AG04450 (cell line): ENCODE measurements at places on chromosomes 12 and 14.

DNA sequence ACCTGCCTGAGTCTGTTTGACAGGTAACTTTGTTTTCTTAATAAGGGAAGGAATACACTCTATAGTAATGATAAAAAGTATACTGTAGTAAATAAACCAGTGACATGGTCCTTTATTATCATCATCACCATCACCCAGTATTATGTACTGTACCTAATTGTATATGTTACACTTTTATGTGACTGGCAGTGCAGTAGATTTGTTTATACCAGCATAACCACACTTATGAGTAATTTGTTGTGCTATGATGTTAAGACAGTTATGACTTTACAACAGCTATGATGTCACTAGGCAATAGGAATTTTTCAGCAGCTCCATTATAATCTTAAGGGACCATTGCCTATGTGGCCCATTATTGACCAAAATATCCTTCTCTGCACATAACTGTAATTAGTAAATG, 155.0 kb downstream of the NUBPL start:
- DNase-seq, result no peak

DNA sequence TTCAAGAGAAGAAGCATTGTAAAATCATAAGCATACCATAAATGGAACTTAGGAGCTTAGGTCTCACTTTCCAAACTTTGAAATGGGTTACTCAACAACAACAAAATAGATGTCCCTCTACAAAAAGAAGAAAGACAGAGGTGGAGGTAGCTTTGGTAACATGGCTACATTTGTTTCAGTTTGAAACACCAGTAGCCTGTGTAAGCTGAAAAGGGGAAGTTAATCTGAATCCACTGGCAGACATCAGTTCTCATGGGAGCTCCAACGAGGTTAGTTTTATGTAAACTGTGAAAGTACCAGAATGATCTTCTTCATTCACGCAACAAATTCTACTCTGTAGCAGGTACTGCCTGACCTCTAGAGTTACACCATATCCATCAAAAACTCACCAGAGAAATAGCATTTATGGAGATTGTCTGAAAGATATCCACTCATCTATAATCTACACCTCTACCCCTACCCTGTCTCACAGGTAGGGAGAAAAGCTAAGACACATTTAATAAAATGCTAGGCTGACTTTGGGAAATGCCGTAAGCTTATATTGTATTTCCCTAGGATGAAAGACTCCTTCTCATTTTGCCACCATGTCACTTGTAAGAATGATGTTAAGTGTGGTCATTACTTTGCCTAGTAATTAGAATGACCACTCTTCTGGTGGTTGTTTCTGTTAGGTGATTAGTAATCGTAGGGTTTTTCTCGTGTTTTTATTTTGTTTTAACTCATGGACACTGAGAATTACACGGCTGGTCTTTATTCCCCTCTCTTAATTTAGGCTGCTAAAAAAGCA, 224.1 kb downstream of the ASCL1 start:
- DNase-seq, result no peak

DNA sequence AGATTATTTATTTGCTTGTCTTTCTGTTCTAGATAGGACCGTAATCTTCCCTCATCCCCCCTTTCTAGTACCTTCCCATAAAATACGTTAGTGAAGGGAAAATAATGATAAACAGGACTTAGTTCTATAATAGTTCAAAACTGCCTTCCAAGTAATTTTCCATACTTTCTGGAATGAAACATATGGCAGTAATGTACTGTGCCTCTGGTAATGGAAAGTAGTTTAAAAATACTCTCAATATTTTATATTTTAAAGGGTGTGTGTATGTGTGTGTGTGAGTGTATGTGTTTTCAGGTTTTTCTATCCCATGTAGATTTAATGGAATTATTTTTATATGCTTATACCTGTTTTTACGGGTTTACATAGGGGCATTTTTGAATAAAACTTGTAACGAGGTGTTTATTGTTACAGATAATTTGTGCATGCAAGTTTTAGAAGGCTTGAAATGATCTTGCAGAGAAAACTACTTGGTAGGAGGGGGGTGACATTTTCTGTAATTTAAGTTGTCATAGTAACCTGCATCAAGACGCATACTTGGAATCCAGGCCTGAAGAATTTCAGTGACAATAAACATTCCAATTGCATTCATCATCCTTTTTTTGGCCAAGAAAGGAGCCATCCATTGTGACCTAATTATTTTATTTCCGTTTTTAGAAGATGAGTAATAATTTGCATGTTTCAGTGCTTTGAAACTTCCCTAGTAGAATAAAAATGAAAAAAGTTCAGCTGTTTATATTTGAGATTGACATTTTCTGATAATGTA, 38.9 kb downstream of the RASSF8 start:
- peak; percentile 53 for DNase-seq

DNA sequence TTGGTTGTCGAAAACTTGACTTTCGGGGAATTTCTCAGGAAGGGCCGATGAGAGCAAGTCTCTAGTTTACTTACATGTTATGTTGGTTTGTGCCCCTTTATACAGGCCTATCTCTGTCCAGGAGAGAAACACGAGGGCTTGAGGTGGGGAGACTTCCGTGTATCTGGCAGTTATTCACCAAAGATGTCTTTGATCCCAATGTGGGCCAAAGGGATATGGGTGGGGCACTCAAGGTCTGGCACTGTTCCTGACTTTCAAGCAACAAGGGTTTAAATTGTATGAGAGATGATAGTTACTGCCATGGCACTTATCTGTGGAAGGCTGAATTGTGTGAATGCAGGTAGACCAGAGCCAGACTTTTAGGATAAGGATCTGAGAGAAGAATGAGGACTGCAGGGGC, 137.2 kb upstream of the DHRS4 start:
- DNase-seq, result no peak

DNA sequence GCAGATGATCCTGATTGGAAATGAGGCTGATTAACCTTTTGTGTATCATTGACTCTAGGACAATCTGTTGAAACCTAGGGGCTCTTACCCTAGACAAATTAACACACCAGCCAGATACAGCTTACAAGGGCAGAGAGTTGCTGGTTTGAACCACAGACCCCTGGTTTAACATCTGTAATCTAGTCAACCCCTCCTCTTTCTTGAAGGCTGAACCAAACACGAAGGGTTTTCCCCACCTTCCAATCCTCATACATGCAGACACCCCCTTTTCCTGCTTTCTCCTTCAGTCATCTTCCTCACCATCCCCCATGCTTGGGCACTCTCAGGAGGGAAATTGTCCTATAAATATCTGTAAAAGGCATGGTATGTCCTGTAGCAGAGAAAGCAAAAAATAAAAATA, 126.0 kb upstream of the HIF1A start:
- DNase-seq, result no peak

DNA sequence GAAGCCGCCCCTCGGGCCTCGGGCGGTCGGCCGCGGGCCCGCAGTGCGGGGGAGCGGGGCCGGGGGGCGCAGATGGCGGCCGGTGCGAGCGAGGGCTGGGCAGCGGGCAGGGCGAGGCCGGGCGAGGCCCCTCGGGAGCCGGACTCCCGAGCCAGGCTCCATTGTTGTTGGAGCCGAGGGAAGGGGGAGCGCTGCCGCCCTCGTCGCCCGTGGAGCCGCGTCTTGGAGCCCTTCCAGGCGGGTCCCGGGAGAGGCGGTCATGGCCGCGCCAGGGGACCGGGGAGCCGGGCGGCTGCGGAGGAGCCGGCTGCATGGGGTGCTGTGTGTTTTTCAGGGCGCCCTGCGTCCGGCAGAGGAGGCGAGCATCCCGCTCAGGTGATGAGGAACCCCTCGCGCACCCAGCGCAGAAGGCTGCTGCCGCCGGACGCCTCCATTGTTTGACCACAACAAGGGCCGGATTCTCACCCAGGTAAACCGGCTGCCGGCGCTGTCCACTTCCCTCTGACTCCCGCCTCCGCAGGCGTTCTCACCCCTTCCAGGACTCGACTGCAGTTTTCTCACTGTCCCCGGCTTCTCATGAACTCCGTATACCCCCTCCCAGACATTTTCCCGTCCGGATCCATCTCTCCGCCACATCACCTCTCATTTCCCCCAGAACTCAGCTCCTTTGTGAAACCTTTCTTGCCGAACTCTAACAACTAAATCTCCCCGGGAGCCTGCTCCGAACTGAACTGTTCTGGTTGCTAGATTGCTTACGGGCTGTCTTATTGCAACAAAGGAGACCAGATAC, 732 bp downstream of the ZNF664 start:
- DNase-seq, result no peak

DNA sequence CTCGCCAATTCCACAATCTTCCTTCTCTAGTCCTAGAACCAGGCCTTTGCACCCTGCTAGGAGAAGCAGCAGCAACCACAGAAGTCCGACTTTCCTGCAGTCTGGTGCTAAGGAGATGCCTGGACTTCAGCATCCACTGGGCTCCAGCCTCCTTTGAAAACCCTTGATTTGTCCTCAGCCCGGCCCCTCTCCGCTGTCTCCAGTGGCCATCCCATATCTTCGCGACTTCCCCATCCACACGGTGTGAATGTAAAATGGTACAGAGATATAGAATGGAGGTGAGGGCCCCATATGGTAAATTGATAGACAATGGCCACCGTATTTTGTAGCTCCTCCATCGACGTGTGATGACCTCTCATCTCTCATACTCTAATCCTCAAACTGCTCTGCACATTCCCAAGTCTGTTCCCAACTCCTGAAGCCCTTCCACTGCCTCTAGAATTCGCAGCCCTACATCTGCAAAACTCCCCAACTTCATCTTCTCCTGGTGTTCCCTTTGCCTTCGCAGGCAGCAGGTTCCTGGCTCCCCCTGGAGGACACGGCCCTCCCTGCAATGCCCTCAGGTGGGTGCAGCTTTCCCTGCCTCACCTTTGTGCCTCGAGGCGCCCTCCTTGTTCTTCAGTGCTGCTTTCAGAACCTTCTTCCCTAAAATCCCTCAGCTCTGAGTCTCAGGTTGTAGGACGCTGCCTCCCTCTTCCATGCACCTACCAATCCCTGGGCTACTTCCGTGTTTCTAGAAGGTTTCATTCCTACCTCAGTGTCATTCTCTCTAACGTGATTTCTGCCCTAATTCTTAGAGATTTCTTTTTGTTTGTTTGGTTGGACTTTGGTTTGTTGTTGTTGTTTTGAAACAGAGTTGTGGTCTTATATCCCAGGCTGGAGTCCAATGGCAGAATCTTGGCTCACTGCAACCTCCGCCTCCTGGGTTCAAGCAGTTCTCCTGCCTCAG, 36.7 kb downstream of the TMBIM6 start:
- no peak for DNase-seq

GRCh38 chr12:121455766-121456420, 56.0 kb downstream of the RNF34 start:
- no peak for DNase-seq

GRCh38 chr14:91350813-91351511, 66.7 kb downstream of the CCDC88C start:
- no peak for DNase-seq

DNA sequence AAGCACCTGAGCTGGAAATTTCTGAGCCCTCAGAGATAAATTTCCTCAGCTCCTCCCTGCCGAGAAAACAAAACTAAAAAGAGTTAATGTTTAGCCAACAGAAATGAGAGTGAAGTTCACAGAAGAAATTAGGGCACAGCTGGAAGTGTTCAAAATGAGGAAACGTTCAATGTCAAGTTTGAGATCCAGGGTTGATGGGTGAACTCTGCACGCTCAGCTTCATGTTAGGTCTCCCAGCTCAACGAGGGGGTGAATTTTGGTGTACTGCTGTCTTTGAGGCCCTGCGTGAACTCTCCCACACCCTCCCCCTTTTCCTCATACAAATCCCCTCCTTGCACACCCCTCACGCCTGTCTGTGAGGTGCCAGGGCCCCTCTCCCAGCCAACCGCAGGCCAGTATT, 13.3 kb upstream of the OAS3 start:
- no peak for DNase-seq

DNA sequence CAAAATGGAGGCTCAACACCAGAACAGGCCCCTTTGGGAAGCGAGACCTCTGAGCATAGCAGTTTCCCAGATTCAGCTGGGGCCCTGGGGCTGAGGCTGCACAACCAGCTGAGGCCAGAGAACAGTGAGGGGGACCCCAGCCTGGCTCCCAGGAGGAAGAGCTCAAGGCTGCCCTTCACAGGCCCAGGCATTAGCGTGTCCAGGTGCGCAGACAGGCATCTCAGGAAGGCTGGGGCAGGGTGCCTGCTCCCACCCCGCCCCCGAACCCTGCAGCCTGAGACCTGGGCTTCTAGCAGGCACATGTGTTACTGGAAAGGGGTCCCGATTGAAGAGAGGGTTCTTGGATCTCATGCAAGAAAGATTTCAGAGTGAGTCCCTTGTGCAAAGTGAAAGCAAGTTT, 27.2 kb downstream of the CALM1 start:
- DNase-seq, result no peak

DNA sequence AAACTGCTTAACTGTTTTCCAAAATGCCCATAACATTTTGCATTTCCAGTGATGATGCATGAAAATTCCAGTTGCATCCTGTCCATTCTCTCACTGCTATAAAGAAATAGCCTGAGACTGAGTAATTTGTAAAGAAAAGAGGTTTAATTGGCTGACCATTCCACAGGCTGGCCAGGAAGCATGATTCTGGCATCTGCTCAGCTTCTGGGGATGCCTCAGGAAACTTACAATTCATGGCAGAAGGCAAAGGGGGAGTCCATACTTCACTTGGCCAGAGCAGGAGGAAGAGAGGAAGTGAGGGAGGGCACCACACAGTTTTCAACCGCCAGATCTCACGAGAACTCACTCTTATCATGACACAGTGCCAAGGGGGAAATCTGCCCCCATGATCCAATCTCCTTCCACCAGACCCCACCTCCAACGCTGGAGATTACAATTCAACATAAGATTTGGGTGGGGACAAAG, 18.2 kb upstream of the CLEC2D start:
- no peak for DNase-seq

GRCh38 chr12:110778833-110779577, 36.3 kb upstream of the PPP1CC start:
- no peak for DNase-seq

DNA sequence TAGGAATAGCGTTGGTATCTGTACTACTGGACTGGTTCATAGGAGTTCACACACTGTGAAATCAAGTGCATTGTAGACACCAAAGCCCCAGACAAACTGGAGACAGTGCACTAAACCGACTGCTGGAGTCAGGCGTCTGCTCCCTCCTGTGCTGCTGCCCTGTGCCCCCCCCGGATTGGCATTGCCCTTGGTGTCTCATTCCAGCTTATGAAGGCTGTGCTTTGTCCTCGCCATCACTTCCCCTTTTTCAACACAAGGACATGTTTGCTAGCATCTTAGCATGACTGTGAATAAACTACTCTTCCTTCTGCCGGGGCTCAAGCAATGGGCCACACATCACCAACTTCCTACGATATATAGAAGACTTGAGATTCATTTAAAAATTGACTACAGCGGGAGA, 84.0 kb downstream of the TMCC3 start:
- DNase-seq, result no peak

DNA sequence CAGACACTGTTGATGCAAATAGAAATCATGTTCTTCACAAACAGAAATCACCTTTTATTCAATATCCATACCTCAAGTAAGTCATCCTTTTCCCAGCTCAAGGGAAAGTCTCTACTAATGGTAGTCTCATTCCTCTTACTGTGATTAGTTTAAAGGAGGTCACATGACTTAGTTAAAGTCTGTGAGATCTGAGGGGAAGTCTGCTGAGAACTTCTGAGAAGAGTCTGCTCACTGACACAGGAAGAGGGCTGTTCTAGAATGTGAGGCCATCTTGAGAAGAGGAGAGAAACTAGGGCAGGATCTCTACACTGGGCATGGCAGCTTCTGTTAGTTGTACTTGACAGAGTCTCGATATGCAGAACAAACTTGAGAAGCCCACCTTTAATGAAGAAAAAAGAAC, 146.8 kb downstream of the C12orf42 start:
- no peak for DNase-seq
